Pulmonary artery endothelial cell (primary cell): ENCODE measurements at places on chromosomes 4 and X.

GRCh38 chr4:145043306-145043705 is 54.7 kb downstream of the ANAPC10 start:
- no peak for DNase-seq

GRCh38 chrX:77223046-77223445 is 224.1 kb upstream of the FGF16 start:
- no peak for DNase-seq

DNA sequence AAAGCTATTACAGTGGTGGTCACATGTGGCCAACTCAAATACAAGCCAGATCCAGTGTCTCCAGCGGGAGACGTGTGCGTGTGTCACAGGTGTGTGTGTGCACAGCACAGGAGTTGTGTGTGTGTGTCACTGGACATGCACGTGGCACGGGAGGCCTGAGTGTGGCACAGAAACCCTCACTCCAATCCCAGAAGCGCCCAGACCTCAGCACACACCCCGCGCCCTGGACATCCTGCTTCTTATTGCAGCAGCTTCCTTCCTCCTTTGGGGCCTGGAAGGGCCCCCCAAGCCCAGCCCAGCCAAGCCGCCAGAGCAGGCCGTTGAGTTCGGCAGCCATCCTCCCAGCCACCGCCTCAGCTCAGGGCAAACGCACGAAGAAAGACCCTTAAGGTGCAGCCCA is 37.9 kb downstream of the ACOX3 start:
- DNase-seq = no peak

DNA sequence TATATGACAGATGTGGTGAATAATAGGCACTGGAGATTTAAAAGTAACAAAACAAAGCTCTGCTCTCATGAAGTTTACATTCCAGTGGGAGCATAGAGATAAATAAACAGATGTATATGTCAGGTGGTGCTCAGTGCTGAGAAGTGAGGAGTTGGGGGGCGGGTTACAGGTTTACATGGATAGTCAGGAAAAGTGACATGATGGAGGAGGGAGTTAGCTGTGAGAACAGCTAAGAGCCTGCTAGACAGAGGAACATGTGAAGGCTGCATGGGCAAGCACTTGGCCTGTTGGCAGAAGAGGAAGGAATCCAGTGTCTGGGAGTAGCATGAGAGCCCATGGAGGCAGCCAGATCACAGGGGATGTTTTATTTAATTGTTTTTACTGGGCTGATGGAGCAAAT is 10.2 kb upstream of the TMEM156 start:
- no peak for DNase-seq

DNA sequence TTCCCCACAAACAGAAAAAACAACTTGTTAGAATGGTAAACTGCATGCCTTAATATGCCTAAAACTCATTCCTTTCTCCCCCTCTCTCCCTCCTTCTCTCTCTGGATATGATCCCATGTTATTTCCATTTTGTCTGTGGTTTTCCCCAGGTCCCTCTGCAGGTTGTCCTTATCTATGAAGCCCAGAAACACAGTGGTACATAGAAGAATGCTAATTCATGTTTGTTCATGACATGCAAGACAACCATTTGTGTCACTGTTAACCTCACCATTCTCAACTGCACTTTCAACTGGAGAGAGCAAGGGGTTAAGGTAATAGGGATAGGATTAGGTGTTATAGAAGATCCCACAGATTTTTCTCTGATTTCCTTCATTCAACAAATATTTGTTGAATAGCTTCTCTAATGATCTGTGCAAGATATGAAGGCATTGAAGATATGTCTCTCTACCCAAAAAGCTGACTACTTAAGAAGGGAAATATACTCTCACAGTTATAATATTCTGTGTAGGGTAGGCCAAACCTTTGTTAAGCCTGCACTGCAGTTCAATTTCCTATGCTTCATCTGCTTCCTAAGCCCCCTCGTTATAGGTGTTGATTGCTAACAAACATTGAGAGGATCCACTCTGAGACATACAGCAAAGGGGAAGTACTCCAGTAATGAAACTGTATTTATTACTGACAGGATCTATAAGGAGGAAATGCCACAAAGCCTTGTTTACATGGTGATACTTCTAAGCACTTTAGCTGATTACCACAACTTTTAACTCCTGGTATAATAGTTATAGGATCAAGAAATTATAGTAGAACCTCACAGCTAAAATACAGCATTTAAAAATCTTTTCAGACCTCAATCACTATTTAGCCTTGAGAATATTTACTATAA is 96.1 kb downstream of the FRYL start:
- no peak for DNase-seq
